ENCODE measurements at places on chromosomes 2 and 18. TPM values are rescaled to one million over a fixed set of nuclear protein-coding genes. Genes with fewer than 3 reads are reported as not detected.

DNA sequence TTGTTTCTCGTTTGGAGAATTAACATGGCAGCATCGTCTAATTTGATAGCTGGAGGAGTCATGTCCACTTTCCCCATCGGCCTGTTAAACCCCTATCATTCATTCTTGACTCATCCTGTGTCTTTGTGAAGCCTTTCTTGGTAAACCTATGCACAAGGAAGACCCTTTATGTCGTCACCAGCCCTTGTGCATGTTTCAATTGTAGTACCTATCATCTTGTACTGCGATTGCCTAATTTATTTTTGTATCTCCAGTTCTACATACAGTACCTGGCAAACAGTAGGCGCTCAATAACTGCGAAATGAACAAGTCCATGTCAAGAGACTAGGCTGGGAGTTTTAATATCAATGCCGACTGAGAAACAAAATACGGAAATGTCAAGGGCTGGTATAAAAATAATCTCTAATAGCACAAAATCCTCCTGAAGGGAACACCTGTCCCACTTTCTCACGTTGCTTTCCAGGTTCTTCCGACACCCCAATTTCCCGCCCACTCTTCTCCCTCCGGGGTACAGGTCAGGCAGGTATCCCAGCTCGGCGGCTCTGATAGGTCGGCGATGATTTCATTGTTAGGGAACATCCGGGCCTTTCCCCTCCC lies 1.3 kb upstream of the PPM1B start:
- no peak for DNase-seq

Gene C2orf15
- 2.6 TPM for total RNA-seq

GRCh38 chr2:48347712-48348111 lies 182.2 kb upstream of the STON1 start:
- no peak for DNase-seq

DNA sequence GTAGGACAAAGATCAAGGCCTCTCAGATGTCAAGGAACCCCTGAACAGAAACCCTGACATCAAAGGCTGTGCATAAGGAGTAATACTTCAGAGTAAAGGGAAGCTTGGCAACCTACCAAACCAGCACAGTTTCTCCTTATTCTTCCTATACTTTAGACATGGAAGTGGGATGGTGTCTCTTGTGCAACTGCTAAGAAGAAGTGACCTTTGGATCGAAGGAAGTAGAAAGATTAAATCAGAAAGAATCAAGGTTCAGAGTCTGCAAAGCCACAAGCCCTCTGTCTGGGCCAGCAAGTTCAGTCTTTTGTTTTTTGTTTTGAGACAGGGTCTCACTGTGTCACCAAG lies 66.2 kb upstream of the SLC39A10 start:
- DNase-seq, result no peak

Gene AQP12B
- not detected for total RNA-seq

- DNase-seq, result no peak
These were observed 72.1 kb upstream of the ARL5A start for GRCh38 chr2:151900331-151900730.

DNA sequence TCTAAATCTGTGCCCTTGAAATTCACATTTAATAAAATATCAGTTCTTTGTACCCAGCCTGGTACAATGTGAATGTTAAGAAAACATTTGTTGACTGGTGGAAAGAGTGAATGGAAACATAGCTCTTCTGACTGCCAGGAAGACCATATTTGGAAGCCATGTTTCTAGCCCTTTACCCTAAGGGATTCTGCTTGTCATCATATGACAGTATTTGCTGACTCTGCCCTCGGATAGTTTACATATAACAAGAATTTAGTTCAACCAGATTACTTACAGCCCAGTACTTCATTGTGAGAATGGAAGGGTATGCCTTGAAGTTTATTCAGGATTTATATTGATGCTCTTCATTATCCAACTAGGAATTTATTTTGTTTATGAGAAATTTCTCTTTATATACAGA lies 13.8 kb upstream of the KCNS3 start:
- DNase-seq, result no peak

Gene ATRAID
- total RNA-seq, result 177 TPM

Gene WDR35
- 17.7 TPM for total RNA-seq

GRCh38 chr2:56448403-56449001 lies 264.7 kb downstream of the CCDC85A start:
- DNase-seq, result no peak

DNA sequence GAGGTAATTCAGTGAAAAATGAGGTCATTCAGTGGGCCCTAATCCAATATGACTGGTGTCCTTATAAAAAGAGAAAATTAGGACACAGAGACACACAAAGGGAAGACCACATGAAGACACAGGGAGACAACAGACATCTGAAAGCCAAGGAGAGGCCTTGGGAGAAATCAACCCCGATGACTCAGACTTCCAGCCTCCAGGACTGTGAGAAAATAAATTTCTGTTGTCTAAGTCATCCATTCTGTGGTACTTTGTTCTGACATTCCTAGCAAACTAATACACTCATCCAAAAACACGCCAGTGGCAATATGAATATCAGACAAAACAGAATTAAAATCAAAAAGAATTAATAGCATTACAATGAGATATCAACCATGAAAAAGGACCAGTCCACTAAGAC lies 303.7 kb downstream of the SS18 start:
- no peak for DNase-seq

DNA sequence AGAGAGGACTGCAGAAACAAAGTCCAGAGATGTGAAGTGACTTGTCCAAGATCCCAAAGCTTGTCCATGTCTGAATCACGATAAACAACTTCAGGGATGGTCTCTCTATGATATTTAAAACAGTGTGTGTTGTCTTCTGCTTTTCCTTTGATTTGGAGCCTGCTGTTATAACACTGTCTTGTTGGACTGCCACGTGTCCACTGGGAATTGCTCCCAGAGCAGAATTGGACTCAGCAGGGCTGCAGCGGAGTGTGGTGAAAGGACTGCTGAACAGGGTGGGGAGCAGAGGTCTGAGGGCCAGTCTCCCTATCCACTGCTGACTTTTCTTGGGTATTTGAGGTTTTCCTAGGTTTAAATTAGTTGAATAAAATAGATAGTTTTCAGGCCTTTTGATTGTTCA lies 68.3 kb downstream of the IL1R2 start:
- no peak for DNase-seq

Gene PARD6G
- total RNA-seq, result 13.8 TPM

- DNase-seq, result no peak
These were observed 39.7 kb downstream of the ANXA4 start for GRCh38 chr2:69781321-69782248.

- DNase-seq, result no peak
These were observed 220.5 kb downstream of the AFF3 start for GRCh38 chr2:99921903-99922302.

- DNase-seq, result no peak
These were observed 220.3 kb downstream of the BCL2 start for GRCh38 chr18:63099091-63099840.

Gene LPIN2
- total RNA-seq, result 21.8 TPM

GRCh38 chr2:197464175-197464574 lies 10.8 kb downstream of the COQ10B start:
- DNase-seq, result no peak
